ENCODE measurements at places on chromosomes 3 and 15. TPM values are rescaled to one million over a fixed set of nuclear protein-coding genes. Genes with fewer than 3 reads are reported as not detected.

The ACTRT3 gene
- 2.5 TPM for total RNA-seq

The IL12A gene
- total RNA-seq: 0.96 TPM

The LXN gene
- 116 TPM for total RNA-seq

The GOLGA8T gene
- total RNA-seq: 1.3 TPM

The CCR4 gene
- total RNA-seq: not detected

The IVD gene
- 12.7 TPM for total RNA-seq

The NR1I2 gene
- not detected for total RNA-seq

The TF gene
- total RNA-seq: 0.93 TPM

The SLC35G2 gene
- total RNA-seq: 35.1 TPM

The ISLR2 gene
- total RNA-seq: 0.29 TPM

The MYLK gene
- total RNA-seq: 16.5 TPM

The BBS4 gene
- 20.1 TPM for total RNA-seq

The ZNF860 gene
- 1.2 TPM for total RNA-seq

The EPHA6 gene
- total RNA-seq: not detected

The HDC gene
- not detected for total RNA-seq

The ANKUB1 gene
- total RNA-seq: not detected

The EFCC1 gene
- total RNA-seq: not detected

The AHSG gene
- not detected for total RNA-seq

The CCDC39 gene
- total RNA-seq: not detected

The IL17RE gene
- 0.88 TPM for total RNA-seq

The SLC35A5 gene
- 17.2 TPM for total RNA-seq

The GMNC gene
- not detected for total RNA-seq

The ALS2CL gene
- 6.3 TPM for total RNA-seq

The GNAT1 gene
- not detected for total RNA-seq

The AQP9 gene
- not detected for total RNA-seq

The ALDH1A2 gene
- total RNA-seq: 0.33 TPM

The KLHL6 gene
- total RNA-seq: not detected

The KBTBD13 gene
- not detected for total RNA-seq

The RPS27L gene
- 395 TPM for total RNA-seq

The ZNF501 gene
- not detected for total RNA-seq

The AGBL1 gene
- total RNA-seq: not detected

The NANOGP8 gene
- total RNA-seq: not detected

The EXD1 gene
- not detected for total RNA-seq

The TNFSF10 gene
- total RNA-seq: not detected

All from A549 treated with RU486 at 1 μM for 4 hours (cell line).